ENCODE measurements at places on chromosomes 7 and 10.

DNA sequence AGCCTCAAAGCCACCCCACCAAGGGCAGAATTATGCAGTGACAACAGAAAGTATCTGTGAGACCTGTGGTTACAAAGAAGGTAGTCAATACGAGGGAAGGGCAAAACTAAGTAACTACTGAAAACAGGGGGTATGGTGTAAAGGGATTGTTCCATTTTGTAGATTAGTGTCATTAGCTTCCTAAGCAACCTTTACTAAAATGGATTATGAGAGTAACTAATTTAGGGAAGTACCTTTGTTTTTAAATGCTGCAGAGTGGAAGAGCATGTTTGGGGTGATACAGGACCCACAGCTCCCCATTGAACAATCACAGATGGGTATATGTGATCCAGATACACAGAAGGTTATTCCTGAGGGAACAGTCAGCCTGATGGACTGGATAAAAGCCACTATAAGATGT is 51.3 kb upstream of the TAC1 start:
- no peak for DNase-seq

- no peak for DNase-seq
Measured at GRCh38 chr7:143519411-143520131, 41.9 kb downstream of the TAS2R41 start.

DNA sequence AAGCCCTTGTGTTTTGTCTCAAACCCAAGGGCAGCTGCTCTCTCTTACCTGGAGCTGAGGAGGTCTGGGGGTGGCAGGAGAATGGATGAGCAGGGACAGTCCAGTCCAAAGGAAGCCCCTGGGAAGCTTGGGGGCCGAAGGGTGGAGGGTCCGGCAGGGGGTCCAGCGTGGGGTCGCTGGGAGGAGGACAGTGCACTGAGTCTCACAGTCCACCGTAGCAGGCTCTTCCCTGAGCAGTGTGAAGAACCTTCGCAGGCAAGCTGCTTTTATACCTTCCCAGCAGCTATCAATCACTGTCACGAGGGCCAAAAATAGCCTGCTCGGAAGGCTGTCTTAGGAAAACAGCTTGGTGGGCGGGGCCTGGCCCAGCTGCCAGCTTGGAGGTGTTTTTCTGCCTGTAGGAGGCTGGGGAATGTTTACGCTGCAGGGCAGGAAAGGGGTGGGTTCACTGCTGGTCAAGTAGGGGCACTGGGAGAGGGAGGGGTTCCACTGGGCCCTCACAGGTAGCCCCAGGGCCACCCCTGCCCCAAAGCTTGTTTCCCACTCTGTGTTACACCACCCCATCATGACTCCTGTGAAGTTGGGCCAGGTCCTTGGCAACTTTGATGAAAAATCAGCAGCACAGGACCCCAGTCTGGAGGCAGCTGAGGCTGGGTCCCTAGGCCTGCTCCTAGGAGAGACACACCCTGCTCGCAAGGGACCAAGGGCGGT is at the start of gene DEPP1:
DEPP1 (minus strand) TSS at position 240 of the 711 bp plus-strand sequence. CDS start 779 bp downstream, outside the sequence.
- DNase-seq = peak; percentile 93

DNA sequence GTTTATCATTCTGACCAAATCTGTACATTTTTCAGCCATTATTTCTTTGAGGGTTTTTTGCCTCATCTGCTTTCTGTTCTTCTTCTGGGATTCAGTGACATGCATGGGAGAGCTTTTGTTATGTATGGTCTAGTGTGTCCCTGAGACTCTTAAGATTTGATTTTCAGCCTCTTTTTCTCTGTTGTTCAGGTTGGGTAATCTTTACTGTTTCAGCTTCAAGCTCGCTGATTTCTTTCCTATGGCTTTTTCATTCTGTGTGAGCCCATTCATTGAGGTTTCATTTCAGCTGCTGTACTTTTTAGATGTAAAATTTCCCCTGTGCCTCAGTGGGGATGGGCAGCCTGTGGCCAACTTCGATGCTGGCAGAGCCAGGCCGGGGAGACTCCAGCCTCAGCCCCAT is 38.1 kb downstream of the FOXK1 start:
- DNase-seq = no peak

DNA sequence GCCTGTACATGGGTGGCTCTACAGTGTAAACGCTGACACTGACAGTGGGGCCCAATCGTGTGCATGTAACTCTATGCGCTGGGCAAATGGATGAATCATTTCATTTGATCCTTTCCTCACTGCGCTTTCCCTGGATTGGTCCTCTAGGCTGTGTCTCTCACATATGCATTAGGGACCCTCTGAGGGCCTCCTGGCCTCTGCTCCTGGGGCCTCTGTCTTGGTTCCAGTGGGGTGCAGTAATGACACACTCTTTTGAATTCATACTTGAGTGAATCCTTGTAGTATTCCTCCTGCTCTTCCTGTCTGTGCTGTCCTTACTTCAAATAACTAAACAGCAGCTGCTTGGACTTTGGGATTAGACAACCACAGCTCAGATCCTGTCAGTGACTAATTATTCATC is 176.5 kb upstream of the ADO start:
- no peak for DNase-seq

DNA sequence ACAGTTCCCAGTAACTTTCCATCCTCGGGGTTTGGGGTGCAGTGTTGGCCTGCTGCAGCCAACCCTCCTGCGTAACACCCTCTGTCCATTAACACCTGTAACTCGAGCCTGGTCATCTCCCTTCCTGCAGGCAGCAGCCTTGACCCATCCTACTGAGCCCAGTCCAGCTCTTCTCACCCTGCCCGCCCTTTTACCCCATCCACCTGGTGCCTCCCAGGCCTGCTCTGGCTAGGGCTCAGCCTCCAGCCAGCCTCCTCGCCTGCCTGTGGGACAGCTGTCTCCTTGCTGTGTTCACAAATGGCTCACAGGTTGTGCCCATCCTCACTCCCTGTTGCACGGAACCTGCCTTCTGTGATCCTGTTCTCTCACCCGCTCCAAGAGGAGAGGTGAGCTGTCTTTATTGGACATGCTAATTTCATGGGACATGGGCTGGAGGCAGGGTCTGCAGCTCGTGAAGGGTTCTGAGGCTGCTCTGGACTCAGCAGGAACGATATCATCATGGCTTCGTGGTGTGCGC is 277.2 kb upstream of the TCERG1L start:
- no peak for DNase-seq

DNA sequence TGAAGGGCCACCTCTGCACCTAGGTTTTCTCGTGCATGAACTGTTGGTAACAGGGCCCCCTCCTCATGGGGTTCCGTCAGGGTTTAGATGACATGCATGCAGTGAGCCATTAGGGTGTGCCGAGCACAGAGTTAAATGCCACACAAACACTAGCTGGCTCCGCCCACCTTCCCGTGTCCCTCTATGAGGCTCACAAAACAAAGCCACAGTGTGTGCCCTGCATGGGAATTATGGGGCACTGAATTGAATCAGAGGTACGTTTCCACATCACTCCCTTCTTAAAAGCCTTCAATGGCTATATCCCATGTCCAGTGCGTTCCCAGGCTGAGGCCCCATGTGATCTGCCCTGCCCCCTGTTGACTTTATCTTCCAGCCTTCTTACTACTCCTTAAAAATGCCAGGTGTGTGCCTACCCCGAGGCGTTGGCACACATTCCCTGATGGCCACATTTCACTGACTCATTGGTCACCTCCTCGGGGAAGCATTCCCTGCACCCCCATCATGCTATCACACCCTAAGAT is 35.7 kb downstream of the GSDME start:
- DNase-seq = no peak

GRCh38 chr7:142030848-142031247 is 35.2 kb downstream of the MGAM start:
- no peak for DNase-seq

GRCh38 chr10:35949811-35950211 is 307.7 kb upstream of the FZD8 start:
- no peak for DNase-seq
